RWPE2 (cell line): ENCODE measurements at places on chromosomes 6 and 20.
A peak's percentile ranks its signal among the peaks of the same experiment; 100 is the strongest.

DNA sequence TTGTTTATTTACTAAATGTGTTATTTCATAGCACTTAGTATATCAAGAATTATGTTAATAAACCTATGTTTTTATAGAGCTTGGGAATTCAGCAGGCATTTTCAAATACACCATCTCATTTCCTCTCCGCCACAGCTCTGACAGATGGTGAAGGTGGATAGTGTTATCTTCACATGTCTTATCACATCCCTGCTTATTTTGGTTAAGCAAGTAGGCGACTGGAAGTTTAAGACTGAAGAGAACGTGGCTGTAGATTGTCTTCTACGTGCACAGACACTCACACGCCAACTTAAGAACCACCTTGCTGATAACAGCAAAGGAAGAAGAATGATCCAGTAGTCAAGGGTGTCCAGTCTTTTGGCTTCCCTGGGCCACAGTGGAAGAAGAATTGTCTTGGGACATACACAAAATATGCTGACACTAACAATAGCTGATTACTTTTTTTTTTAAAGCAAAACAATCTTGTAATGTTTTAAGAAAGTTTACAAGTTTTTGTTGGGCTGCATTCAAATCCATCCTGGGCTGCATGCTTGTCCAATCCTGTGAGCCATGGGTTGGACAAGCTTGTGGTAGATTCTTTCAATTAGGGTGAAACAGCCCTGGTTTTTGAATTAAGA, 43.3 kb upstream of the SCGN start:
- no peak for DNase-seq
- H3K4me3 ChIP-seq: no peak overlapping the region
- H3K27ac ChIP-seq: no peak overlapping the region
- no peaks in the 10 kb centered on the region for H3K27me3 ChIP-seq
- no peaks in the 10 kb centered on the region; the same call in 1 of the 2 replicates for H3K36me3 ChIP-seq

- H3K4me3 ChIP-seq: no peak overlapping the region
- peak; percentile 93 for DNase-seq
- H3K4me1 ChIP-seq: peaks cover 19% of the 10 kb centered on the region
- H3K36me3 ChIP-seq: no peaks in the 10 kb centered on the region
- peak overlapping the region; percentile 80 for H3K27ac ChIP-seq
Observed at GRCh38 chr20:19928328-19929011, 88.7 kb upstream of the NAA20 start.

- H3K27me3 ChIP-seq: no peaks in the 10 kb centered on the region
- H3K36me3 ChIP-seq: no peaks in the 10 kb centered on the region
- no peaks in the 10 kb centered on the region for H3K4me1 ChIP-seq
- no peak overlapping the region for H3K4me3 ChIP-seq
- H3K27ac ChIP-seq: no peak overlapping the region
- DNase-seq: no peak
Observed at GRCh38 chr6:133752129-133752528, 136.8 kb upstream of the TCF21 start.

DNA sequence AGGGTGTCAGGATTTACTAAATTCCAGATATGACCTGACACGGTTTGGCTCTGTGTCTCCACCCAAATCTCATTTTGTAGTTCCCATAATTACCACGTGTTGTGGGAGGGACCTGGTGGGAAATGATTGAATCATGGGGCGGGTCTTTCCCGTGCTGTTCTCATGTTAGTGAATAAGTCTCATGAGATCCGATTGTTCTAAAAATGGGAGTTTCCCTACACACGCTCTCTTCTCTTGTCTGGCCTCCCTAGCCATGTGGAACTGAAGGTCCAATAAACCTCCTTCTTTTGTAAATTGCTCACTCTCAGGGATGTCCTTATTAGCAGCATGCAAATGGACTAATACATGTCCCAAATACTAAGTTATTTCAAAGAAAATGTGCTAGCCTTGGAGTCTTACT, 121.1 kb downstream of the CENPW start:
- no peak for DNase-seq
- no peaks in the 10 kb centered on the region for H3K36me3 ChIP-seq
- H3K27ac ChIP-seq: no peak overlapping the region

DNA sequence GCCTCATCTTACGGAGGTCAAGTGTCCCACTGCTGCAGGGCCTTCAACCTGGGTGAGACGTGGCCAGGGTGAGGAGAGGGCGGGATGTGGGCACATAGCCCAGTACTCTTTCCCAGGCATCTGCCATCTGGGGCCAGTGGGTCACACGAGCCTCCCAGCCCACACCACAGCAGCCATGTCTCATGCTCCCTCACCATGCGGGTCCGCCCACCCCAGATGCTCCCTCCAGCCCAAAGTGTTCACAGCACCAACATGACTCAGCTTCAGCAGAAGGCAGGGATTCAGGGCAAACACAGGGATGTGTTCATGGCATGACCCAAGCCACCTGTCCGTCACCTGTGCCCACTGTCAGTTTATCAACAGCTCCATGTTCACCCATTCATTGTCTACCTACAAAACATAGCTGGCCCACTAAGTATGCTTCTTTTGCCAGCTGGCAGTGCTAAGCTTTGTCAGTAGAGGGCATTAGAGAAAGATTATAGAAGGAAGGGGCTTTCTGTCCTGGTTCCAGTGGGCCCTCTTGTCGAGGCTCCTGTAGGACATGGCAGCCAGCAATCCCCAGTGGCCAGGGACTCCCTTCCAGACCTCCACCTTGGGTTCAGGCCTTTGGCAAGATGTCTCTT, 109.2 kb downstream of the FOXF2 start:
- H3K4me1 ChIP-seq: no peaks in the 10 kb centered on the region
- no peaks in the 10 kb centered on the region for H3K27me3 ChIP-seq
- no peak overlapping the region for H3K4me3 ChIP-seq
- no peak for DNase-seq

GRCh38 chr6:7566617-7567173, 23.3 kb upstream of the SNRNP48 start:
- peaks cover 100% of the 10 kb centered on the region for H3K36me3 ChIP-seq
- H3K27me3 ChIP-seq: no peaks in the 10 kb centered on the region
- H3K4me3 ChIP-seq: no peak overlapping the region
- H3K4me1 ChIP-seq: peaks cover 6% of the 10 kb centered on the region

- H3K27me3 ChIP-seq: peaks cover 66% of the 10 kb centered on the region
- H3K4me1 ChIP-seq: no peaks in the 10 kb centered on the region
- H3K27ac ChIP-seq: no peak overlapping the region
- no peak for DNase-seq
- peak overlapping the region; percentile 38 for H3K4me3 ChIP-seq
- H3K36me3 ChIP-seq: no peaks in the 10 kb centered on the region
Observed at GRCh38 chr6:46491628-46492547, 639 bp upstream of the RCAN2 start.

- no peak overlapping the region for H3K27ac ChIP-seq
- H3K4me3 ChIP-seq: no peak overlapping the region
- no peaks in the 10 kb centered on the region for H3K36me3 ChIP-seq
- H3K27me3 ChIP-seq: no peaks in the 10 kb centered on the region
- DNase-seq: no peak
- H3K4me1 ChIP-seq: no peaks in the 10 kb centered on the region
Observed at GRCh38 chr6:1854296-1854695, 244.6 kb downstream of the FOXC1 start.

DNA sequence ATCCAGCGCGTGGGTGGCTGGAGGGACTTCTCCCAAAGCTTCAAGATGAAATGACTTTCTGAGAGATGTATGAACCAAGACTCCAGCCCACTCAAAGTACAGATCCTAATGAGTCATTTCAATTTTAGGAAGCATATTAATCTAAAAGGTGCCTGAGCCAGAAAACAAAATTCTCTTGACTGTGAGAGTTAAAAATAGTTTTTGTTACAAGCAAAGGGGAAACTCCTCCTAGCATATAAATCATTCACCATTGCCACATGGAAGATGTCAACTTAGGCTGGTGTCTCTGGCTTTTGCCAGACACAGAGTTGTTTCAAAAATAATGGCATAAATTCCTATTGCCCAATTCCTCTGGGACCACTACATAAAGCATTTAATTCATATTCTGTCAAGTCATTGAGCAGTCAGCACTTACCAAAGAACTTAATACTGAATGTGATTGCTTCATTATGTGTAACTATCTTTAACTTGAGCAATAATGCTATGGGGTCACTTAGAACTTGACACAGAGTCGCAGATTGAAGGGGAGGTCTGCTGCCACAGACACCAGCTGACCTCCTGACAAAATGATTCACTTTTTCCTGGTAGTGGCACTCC, 280.6 kb downstream of the SLC35F1 start:
- H3K4me1 ChIP-seq: no peaks in the 10 kb centered on the region
- H3K36me3 ChIP-seq: no peaks in the 10 kb centered on the region
- no peaks in the 10 kb centered on the region for H3K27me3 ChIP-seq
- DNase-seq: no peak
- no peak overlapping the region for H3K4me3 ChIP-seq
- no peak overlapping the region for H3K27ac ChIP-seq

DNA sequence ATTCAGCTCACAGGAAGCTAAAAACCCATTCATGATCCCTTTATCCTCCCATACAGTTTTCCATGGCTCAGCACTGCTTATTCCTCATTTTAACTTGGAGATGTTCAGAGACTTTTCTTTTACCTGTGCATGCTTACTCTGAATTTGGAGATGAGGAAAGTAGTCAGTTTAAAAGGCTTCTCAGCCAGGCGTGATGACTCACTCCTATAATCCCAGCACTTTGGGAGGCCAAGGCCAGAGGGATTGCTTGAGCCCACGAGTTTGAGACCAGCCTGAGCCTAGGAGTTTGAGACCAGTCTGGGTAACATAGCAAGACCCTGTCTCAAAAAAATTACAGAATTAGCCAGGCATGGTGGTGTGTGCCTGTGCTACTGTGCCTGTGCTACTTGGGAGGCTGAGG, 30.3 kb upstream of the TMEM217 start:
- H3K4me1 ChIP-seq: no peaks in the 10 kb centered on the region
- no peak overlapping the region for H3K4me3 ChIP-seq
- no peak overlapping the region for H3K27ac ChIP-seq
- H3K27me3 ChIP-seq: no peaks in the 10 kb centered on the region
- DNase-seq: no peak
- H3K36me3 ChIP-seq: peaks cover 60% of the 10 kb centered on the region

DNA sequence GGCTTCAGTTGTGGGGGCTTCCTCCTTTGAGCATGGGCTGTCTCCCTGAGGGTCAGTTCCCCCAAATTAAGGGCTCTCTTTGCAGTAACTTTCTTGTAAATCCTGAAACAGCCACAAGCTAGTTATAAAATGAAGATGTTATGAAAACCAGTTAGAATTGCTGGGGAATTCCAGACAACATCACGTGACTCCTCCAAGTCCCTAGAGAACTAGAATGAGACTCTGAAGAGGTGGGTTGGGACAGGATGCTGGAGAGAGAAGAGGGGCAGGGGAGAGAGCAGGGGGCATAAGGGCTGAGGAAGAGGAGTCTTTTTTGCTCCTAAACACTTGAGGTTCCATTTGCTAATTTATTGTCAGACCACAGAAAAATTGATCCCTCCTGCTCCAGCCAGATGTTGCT, 380.3 kb downstream of the DHX35 start:
- DNase-seq: no peak
- no peaks in the 10 kb centered on the region for H3K4me1 ChIP-seq
- no peaks in the 10 kb centered on the region for H3K36me3 ChIP-seq
- H3K4me3 ChIP-seq: no peak overlapping the region
- H3K27me3 ChIP-seq: peaks cover 9% of the 10 kb centered on the region
- H3K27ac ChIP-seq: no peak overlapping the region

- no peak for DNase-seq
- H3K27ac ChIP-seq: no peak overlapping the region
- no peaks in the 10 kb centered on the region for H3K4me1 ChIP-seq
Observed at GRCh38 chr6:24080711-24081110, 45.3 kb upstream of the NRSN1 start.

- H3K4me3 ChIP-seq: no peak overlapping the region
- H3K27me3 ChIP-seq: no peaks in the 10 kb centered on the region
- H3K27ac ChIP-seq: no peak overlapping the region
- no peaks in the 10 kb centered on the region for H3K4me1 ChIP-seq
Observed at GRCh38 chr6:135311446-135312200, 130.5 kb downstream of the MYB start.

DNA sequence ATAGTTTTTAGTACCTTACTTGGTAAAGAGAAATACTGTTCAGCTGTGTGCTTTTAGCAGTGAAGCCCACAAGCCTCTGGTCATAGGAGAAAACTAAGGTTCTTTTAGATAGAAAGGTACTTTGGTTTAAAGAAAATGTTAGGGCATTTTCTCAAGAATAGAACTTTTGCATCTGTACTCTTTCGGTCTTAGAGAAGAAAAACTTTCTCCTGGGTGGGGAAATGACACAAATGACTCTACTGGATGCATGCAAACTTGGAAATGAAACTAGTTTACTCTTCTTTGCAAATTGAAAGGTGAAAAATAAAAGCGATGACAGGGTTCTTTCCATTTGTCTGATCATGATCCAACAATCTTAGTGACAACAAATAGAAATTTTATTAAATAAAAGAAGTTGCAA, 2.1 kb upstream of the TMEM217 start:
- DNase-seq: no peak
- no peak overlapping the region for H3K27ac ChIP-seq
- H3K4me1 ChIP-seq: peaks cover 18% of the 10 kb centered on the region
- no peaks in the 10 kb centered on the region for H3K27me3 ChIP-seq
- no peaks in the 10 kb centered on the region for H3K36me3 ChIP-seq

- no peak overlapping the region for H3K4me3 ChIP-seq
- peaks cover 16% of the 10 kb centered on the region for H3K4me1 ChIP-seq
- no peak for DNase-seq
Observed at GRCh38 chr6:153994004-153994403, 45.0 kb upstream of the OPRM1 start.

DNA sequence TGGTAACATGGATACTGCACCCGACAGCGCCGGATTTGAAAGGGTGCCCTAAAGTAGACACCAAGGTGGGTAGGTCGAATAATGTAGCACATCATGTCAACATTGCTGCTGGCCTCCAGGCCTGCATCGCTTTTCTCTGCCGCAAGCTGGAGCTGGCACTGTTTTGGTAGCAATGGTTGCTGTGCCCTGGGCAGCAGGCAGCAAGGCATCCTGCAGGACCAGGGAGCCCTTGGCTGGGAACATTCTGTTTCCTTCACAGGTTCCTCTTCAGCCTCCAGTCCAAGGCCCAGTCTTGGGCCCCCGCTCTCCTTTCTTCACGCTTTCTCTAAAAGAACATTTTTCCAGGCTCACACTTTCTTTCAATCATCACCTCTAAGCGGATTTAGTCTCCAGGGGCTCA, 365.8 kb upstream of the JARID2 start:
- H3K27ac ChIP-seq: no peak overlapping the region
- no peaks in the 10 kb centered on the region for H3K36me3 ChIP-seq
- peaks cover 34% of the 10 kb centered on the region for H3K4me1 ChIP-seq
- no peak overlapping the region for H3K4me3 ChIP-seq
- H3K27me3 ChIP-seq: no peaks in the 10 kb centered on the region

DNA sequence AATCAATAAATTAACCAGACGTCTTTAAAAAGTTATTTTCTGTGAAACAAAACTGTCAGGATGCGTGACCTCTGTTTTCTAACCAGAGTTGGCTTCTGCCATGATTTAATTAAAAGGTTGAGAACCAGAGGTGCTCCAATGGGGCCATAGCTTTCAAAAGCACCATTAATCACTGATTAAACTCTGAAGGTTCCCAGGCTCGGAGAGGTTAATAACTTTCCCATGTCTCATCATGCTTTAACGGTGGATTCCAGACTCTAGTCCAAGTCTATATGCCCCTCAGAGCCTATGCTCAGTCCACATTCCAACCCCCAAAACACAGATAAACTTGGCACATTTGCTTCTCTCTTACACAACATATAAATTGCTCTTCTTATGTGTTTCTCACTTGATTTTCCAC, 95.5 kb downstream of the SNAP91 start:
- no peak for DNase-seq
- peaks cover 15% of the 10 kb centered on the region for H3K27me3 ChIP-seq
- H3K4me1 ChIP-seq: no peaks in the 10 kb centered on the region
- no peak overlapping the region for H3K27ac ChIP-seq

GRCh38 chr20:57546956-57547649, 13.8 kb upstream of the PCK1 start:
- no peaks in the 10 kb centered on the region for H3K36me3 ChIP-seq
- no peak overlapping the region for H3K27ac ChIP-seq
- H3K4me3 ChIP-seq: no peak overlapping the region
- peaks cover 2% of the 10 kb centered on the region for H3K4me1 ChIP-seq
- DNase-seq: no peak
- H3K27me3 ChIP-seq: peaks cover 88% of the 10 kb centered on the region
